ENCODE measurements at places on chromosomes 5 and 9.

DNA sequence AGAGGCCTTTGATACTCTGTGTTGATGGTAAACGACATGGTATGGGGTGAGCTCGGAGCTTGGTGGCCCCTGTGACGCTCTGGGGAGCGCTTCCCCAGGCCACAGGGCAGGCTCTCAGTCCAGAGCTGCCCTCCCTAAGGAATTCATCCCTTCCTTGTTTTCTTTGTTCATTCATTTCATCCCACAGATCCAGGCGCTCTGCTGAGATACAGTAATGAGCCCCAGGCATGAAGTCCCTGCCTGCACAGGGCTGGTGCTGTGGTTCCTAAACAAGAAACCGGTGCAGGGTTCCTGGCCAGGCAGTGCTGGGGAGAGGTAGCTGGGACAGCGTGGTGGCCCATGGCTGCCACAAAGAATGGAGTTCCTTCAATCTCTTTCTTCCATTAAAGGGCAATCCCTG, 14.4 kb downstream of the NEK6 start:
- no peak for DNase-seq

- DNase-seq = no peak
Measured at GRCh38 chr5:131406975-131407638, 143.3 kb downstream of the CDC42SE2 start.

DNA sequence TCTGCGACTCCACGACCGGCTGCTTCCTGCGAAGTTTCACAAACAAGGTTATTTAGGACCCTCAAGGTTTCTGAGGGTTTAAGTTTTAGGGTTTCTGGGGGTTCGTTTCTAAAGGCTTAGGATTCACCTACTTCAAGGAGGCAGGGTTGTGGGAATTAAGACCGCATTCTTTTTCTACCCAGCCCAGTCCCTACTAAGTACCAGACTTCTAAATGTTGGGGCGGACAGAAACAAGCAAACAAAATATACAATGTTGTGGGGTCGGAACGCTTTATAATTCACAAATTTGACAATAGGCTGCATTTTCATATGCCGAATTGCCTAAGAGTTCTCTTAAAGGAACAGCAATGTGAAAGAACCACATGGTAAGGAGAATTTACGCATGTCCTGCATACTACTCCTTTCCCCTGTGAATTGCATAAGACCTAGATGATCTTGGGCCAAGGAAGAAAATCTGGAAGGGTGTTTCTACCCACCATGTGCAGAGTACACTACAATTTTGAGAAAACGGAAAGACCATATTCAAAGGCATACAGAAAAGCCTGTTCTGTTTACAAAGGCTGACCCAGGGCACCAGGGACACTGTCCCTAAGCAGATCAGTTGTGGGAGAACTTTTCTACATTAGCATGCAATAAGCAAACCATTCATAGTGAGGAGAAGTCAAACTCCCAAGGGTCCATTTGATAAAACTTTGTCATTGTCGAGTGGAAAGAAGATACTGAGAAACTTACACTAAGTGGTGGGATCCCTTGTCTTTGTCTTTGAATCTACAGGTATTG, 457.3 kb downstream of the RAB3C start:
- no peak for DNase-seq

GRCh38 chr5:135031813-135032694, 2.0 kb downstream of the PITX1 start:
- DNase-seq = no peak
